Activated CD4-positive, alpha-beta T cell treated with anti-CD3 and anti-CD28 coated beads, Interleukin-2, Interleukin-4, amounts not matched to agents 100 ng/mL and 50 ng/mL, durations not matched to agents 16 hours and 8 hours (primary cell): ENCODE measurements at places on chromosomes 2 and 18.

- no peak for DNase-seq
Observed at GRCh38 chr2:240965905-240966456, 32.4 kb upstream of the SNED1 start.

DNA sequence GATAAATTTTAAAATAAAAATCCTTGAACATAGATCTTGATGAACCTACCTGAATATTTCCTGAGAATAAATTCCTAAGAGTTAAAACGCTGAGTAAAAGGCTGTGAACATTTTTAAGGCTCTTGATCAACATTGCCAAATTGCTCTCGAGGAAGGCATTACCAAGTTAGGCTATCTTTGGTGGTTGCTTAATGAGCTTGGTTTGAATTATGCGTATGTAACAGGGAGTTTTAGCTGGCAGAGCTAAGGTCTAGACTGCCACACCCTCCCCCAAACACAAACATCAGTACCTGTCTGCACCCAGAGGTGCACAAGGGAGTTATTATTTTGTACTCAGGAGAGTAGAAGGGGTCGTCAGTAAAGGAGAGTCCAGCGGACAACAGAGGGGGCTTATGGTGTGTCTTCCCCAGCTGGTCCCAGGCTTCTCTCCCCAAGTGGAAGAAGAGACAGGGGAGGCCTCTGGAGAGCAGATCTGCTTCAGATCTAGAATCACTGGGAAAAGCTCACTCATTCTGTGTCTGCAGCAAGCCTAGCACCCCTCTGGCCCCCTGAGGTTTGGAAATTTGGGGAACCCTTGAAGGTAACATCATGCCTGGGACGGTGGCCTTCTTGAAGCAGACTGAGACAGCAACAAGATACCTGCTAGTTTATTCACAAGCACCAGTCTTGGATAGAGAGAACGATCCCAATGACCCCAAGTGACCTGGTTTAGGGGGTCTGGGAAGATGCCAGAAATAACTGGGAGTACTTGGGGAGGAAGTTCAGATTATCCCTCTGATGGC is 197.2 kb upstream of the ID2 start:
- no peak for DNase-seq

GRCh38 chr18:12056034-12056883 is 37.4 kb upstream of the ANKRD62 start:
- no peak for DNase-seq

DNA sequence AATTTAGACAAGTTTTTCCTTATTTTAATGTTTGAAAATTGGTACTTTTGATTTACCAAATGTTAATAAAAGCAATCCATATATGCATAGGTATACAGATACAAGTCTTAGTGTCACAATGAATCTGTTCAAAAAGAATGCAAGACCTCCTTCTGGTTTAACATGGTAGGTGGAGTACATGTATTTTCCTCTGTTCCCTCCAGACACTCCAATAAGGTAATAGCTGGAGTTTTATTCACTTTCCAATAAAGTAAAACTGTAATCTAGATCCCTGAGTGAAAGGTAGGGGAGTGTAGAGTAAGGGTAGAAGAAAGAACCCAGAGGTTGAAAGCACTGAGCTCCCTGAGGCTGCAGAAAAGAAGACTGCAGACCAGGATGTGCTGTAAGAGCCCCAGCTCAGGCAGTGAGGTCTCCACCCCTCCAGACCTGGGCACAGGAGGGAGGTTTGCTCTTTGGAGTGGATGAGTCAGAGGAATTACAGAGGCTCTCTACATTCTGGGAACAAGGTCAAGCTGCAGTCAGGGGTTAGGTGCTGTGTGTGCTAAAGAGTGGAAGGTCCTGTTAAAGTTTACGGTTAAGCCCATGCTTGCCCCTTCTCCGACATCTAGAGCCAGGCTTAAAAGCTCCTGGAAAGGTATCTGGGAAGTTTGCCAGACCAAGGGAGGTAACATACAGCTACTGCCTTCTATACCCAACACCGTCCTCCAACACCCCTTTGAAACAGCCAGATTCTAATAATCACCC is 27.6 kb upstream of the STAT1 start:
- DNase-seq, result no peak

DNA sequence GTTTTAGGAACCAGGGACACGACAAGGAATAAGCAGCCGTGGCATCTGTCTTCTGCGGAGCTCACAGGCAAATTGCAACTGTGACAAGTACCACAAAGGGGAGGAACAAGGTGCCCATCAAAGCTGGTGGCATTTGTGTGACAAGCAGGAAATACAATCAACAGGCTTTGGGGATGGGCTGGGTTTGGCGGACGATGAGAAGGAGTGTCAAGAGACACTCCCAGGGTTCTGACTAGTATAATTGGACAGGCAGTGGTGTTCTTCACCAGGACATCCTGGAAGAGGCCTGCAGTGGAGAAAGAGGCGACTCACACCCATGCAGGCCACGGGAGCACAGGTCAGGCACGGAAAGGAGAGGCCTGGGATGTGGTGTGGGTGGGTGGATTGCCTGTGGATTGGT is 14.2 kb upstream of the SPATA3 start:
- DNase-seq, result peak; percentile 91

DNA sequence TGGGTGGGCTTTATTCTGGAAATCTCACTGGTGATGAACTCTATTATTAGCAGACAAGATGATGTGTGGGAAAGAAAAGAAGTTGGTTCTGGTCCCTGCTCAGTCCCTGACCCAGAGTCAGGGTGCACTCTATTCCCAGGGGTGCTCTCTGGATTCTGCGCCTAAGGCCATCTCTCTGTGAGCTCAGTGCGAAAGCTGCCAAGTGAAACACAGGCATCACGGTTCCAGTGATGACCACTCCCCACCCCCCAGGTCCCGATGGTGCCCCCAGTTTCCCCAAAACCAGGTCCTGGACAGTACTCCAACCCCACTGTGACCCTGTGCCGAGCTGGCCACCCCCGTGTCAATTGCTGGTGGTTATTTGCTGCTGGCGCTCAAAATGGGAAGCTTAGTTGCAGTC is 30.1 kb downstream of the RHOB start:
- DNase-seq, result no peak
